Non-pigmented ciliary epithelial cell (primary cell): ENCODE measurements at places on chromosomes 11 and 22.

DNA sequence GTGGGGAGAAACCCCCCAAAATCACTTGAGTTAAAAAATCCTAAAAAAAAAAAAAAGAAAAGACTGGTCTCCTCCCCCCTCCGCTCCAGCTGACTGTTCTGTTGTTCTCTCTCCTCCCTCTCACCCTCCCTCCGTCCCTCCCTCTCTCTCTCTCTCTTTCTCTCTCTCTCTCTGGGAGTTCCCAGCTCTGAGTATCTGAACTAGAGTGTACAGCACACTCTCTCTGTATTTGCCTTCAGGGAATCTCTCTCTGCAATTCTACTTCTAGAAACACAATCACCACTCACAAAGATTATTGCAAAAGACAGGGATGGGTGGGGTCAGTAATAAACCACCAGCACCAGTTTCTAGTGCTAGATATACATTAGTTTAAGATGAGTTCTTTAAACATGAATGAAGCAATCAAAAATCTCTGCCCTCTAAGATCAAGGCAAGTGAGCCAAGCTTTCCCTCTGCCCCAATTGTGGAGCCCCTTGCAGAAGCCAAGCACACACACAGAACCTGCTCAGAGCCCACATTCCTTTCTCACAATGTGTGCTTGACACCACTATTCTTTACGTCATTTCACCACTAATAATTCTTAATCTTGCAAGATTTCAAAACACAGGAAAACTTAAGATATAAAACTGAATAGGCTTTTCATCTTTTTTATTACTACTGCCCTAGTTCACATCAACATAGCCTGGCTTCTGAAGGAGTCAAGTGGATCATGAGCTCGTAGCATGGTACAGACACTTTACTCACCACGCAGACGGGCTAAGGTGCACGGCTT, 133.5 kb downstream of the RBFOX2 start:
- DNase-seq: no peak

DNA sequence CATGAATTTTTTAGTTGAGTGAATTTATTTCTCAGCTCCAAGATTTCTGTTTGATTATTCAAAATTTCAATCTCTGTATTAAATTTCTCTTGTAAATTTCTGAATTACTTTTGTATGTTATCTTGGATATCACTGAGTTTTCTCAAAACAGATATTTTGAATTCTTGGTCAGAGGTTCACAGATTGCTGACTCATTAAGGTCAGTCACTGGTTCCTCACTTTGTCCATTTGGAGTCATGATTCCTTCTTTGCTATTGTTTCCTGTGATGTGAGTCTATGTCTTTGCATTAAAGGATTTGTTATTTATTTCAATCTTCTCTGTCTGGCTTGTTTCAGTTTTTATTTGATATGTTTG, 10.2 kb upstream of the IL17RA start:
- no peak for DNase-seq

DNA sequence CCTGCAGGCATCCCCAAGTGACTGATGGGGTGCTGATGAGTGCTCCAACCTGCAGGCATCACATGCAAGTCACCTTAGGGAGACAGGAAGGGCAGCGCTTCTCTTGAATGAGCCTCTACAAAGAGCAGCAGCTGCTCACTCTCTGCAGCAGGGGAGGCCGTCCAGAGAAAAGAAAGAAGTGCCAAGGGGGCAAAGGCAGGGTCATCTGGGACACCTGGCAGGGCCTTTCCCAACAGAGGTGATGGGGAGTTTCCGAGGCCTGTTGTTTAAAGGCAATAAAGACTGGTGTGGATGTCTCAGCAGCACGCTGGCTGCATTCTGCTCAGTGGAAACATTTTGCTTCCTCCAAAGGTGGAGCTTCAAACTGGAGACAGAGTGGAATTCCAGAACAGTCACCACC, 113.7 kb downstream of the ETS1 start:
- DNase-seq: no peak

- DNase-seq: no peak
Measured at GRCh38 chr11:70404244-70404643, 5.9 kb downstream of the CTTN start.

- DNase-seq: no peak
Measured at GRCh38 chr11:10496296-10496936, 41.4 kb downstream of the AMPD3 start.

DNA sequence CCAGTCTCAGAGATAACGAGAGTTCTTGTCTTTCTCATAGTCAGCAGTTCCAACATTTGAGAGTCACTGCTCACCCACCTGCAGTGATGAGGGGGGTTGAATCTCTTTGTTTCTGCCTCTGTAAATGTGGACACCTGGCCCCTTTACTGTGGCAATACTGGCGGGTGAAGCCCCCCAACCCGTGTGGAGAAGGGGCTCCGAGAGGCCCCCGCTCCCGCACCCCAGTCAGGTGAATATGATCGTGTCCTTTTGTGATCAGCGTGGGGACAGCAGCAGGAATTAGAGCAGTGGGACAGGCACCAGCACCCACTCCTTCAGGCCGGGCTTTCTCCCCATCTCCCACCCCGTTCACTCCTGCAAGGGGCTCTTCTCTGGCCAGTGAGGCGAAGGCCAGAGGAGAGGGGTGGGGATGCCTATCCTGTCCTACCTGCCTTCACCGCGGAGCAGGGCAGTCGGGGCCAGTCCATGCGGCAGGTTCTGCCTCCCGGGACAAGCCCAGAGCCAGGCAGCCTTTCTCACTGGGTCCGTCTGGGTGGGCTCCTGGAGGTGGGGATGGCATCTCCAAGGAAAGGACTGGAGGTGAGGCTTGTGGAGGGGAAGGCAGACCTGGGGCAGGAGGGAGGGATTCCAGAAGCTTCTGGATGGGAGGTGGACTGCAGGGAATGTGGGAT, 12.7 kb upstream of the CELSR1 start:
- DNase-seq: no peak

GRCh38 chr22:31742115-31742514, 7.8 kb downstream of the PRR14L start:
- DNase-seq: no peak

DNA sequence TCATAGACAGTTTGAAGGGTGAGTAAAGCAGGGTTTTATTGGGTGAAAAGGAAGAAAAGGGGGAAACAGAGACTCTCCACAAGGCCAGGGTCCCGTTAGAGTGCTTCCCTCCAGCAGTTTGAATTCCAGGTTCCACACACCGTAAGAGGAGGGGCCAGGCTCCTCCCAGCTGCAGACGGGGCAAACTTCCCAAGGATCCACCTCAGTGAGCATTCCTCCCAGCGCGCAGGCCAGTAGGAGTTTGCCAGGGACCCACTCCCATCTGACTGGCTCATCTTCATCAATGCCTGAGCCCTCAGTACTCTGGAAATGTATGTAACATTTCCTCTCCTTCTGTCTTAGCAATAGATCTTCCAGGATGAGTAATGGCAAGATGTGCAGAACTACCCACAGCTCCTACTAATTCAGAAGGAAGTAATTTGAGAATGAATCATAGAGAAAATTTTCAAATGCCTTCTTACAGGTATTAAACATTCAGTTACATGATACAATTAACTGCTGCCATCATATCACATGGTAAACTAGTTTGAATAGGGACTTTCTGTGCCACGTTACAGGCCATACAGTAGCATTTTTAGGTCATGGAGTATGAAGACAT, 34.0 kb upstream of the TRPC6 start:
- DNase-seq: peak; percentile 2

- no peak for DNase-seq
Measured at GRCh38 chr11:22079133-22079872, 113.6 kb upstream of the ANO5 start.

GRCh38 chr22:48319321-48320047, 1508.2 kb downstream of the BRD1 start:
- DNase-seq: no peak

- DNase-seq: no peak
Measured at GRCh38 chr11:126153972-126154371, 57.5 kb downstream of the RPUSD4 start.

GRCh38 chr11:64661146-64661545, 61.9 kb downstream of the NRXN2 start:
- DNase-seq: no peak

GRCh38 chr22:32661737-32662586, 139.5 kb upstream of the TIMP3 start:
- DNase-seq: no peak

DNA sequence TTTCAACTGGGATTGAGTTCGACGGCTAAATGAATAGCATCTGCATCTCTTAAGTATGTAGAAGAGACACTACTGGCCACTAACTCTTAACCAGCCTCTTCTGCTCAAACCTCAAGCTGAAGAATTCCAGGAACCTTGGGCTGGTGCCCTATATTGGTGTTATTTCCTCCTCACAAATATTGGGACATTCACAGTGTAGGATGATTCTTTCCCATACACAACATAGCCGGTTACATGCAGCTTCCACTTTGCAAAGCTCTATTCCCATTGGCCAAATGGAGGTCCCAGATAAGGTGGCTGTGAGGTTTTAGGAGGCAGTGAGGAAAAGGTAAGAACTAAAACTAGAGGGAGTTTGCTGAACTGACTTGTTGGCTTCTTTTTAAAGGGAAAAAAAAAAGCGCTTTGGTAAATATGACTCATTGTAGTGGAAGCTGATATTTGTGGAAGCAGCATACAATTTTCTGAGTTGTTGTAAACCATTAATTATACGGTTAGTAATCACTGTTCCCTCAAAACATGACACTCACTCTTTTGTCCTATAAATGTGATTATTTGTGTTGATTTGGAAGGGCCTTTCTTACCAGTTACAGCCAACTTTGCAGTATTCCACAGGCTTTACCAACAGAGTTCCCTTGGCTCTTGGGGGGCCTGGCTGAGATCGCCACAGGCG, 17.6 kb downstream of the C22orf31 start:
- DNase-seq: no peak

GRCh38 chr11:65422633-65423515, at the start of gene NEAT1:
NEAT1 (plus strand) TSS chr11:65422798.
- DNase-seq: no peak

- DNase-seq: no peak
Measured at GRCh38 chr11:8802251-8802650, 108.7 kb upstream of the AKIP1 start.

GRCh38 chr11:13923182-13923581, 39.3 kb upstream of the SPON1 start:
- no peak for DNase-seq

GRCh38 chr22:41308544-41308947, 7.2 kb downstream of the ZC3H7B start:
- no peak for DNase-seq

DNA sequence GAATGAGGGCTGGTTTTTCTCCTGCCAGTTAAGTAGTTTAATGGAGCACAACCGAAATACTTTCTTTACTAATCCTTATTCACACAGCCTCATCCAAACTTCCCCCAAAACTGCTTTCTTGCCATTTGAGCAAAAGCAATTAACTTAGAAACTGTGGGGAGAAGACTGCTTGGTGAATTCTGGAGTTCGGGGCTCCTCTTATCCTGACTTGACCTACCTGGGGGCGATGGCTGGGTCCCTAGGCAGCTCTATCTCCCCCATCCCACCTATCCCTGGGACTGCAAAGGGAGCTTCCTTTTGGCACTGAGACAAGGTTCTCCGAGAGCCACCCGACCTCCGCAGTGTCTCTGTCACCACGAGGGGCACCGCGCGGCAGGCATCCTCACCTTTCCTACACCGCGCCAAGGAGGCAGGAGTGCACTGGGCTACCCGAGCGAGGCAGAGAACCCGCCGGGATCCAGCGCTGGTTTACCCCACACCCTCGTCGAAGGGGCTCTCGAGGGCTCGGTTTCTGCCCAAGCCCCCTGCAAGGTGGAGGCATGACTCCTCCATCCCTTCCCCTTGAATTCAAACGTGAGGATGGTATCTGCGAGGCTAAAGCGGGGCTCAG, 759 bp downstream of the DESI1 start:
- DNase-seq: no peak

DNA sequence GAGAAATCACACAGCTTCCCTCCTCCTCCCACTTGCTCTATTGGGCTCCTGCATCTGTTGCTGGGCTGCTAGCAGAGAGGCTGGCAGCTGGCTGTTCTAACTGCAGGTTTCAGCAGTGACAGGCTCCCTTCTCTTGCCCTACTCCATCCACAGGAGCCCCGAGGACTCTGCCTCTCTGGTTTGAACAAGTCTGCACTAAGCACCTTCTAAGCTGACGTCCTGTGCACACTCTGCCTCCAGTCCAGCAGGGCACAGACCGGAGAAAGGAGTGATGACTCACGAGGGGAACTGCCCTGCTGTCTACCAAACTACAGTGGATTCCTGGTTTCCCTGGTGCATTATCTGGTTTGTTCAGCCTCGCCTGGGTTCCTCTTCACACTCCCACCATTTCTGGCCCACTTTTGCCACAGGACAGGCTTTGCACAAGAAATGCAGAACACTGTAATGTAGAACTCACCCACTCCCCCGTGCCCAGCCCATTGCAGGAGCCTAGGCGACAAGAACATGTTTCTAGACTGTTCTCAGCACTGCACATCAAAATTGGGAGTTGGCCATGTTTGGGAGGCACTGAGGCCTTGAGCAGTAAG, 26.0 kb downstream of the IL10RA start:
- DNase-seq: no peak

GRCh38 chr22:44337678-44338004, 24.9 kb upstream of the SHISAL1 start:
- no peak for DNase-seq

- DNase-seq: no peak
Measured at GRCh38 chr11:57469268-57469667, 8.9 kb downstream of the RTN4RL2 start.

- DNase-seq: no peak
Measured at GRCh38 chr22:43218786-43219185, 31.9 kb upstream of the TTLL12 start.

GRCh38 chr11:119236891-119237290, 30.8 kb downstream of the CBL start:
- DNase-seq: no peak

- DNase-seq: no peak
Measured at GRCh38 chr11:128884703-128885338, 6.3 kb upstream of the KCNJ5 start.

DNA sequence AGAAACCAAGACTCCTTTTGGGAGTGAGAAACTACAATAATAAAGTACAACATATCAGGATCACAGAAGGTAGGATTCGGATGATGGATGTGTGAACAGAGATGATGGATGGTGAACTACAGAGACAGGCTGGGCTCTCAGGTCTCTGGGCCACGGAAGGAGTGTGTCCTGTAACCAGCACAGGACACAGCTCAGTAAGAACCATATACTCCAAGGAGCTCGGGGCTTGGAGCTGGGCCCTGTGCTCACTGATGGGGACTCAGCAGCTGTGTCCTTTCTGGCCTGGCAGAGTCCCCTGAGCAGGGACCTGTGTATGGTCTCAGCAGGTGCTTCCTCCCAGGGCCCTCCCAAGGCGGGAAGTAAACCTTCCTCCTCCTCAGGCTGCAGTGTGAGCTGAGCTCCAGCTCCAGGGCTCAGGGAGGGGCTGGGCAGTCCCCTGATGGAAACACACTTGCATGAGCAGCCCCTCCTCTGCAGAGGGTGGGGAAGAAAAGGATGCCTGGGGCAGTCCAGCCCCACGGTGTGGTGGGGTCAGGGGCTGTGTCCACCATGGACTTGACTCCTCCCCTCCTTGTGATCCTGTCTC, 39.8 kb upstream of the TOP3B start:
- DNase-seq: no peak

- DNase-seq: no peak
Measured at GRCh38 chr22:44889255-44889878, 120.4 kb downstream of the PHF21B start.
